ENCODE measurements at places on chromosomes 5 and 9. TPM values are rescaled to one million over a fixed set of nuclear protein-coding genes. Genes with fewer than 3 reads are reported as not detected.

DNA sequence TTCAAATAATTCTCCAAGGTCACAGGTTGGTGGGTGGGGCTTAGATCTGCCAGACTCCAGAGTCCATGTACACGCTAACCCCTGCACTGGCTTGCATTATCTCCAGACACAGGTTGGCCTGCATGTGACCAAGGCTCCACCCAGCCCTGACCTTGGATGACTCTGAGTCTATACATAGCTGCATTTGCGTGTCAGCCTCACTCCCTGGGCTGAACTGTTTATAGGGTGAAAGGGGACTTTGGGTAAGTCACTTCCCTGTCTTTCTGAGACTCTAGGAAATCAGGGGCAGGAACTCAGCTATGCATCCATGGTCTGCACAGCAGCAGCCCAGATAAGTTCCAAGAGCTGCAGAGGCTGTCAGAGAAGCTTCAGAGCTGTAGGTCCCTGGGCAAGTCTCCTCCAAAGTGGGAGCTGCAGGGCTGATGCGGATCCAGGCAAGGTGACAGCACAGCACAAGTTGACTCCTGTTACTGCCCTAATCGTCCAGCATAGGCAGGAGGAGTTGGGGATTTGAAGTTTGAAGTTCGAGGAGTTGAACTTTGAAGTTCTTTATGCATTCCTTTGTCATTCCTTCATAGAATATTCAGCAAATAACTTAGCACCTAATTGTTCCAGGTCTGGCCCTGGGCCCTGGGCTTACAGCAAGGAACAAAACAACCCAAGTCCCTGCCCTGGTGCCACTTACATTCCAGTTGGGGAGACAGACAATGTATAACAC lies 53.4 kb downstream of the SLC22A5 start:
- DNase-seq = no peak

- peak; percentile 14 for DNase-seq
Measured at GRCh38 chr5:91219803-91220371, 163.2 kb downstream of the ARRDC3 start.

- no peak for DNase-seq
Measured at GRCh38 chr9:32331240-32331639, 53.2 kb upstream of the ACO1 start.

DNA sequence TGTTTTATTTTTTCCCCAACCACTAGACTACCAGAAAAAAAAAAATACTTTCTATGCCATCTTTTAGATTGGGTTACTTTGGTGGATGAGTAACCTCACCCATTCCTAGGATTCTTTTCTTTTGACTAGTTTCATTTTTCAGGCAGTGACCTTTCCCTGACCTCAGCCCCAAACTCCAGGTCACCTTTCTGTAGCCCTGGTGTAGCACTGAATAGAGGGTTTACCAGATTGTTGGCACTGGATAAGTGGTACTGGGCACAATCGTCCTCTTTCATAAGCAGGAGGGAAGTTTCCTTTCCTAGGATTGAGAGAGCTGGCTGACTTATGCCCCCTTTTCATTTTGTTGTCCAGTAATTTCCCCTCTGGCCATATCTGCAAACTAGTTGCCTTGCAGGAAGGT lies 169.4 kb upstream of the TMEM161B start:
- DNase-seq = peak; percentile 63

- DNase-seq = no peak
Measured at GRCh38 chr9:106689089-106689488, 173.9 kb upstream of the ZNF462 start.

- DNase-seq = no peak
Measured at GRCh38 chr5:163309914-163310313, 127.5 kb upstream of the CCNG1 start.

DNA sequence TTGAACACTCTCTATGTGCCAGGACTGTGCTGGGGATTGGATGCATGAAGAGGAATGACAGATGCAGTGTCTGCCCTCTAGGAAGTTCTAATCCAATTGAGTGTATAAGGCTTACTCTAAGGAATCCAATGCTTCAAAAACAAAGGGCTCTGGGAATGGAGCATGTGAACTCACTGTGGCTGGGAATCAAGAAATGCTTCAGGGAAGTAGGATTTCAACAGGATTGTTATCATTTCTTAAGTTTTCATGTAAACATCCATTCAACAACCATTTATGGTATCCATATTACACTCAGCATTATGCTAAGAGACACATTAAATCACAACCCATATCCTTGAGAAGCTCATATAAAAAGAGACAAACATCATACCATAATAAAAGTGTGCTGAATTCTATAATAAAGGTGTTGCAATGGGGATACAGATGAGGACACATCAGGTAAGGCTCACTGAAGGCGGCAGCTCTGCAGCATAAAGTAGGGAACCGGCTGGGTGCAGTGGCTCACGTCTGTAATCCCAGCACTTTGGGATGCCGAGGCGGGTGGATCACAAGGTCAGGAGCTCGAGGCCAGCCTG lies 11.3 kb downstream of the SIL1 start:
- DNase-seq = no peak

- peak; percentile 93 for DNase-seq
Measured at GRCh38 chr9:94937214-94937903, 210.9 kb downstream of the AOPEP start.

DNA sequence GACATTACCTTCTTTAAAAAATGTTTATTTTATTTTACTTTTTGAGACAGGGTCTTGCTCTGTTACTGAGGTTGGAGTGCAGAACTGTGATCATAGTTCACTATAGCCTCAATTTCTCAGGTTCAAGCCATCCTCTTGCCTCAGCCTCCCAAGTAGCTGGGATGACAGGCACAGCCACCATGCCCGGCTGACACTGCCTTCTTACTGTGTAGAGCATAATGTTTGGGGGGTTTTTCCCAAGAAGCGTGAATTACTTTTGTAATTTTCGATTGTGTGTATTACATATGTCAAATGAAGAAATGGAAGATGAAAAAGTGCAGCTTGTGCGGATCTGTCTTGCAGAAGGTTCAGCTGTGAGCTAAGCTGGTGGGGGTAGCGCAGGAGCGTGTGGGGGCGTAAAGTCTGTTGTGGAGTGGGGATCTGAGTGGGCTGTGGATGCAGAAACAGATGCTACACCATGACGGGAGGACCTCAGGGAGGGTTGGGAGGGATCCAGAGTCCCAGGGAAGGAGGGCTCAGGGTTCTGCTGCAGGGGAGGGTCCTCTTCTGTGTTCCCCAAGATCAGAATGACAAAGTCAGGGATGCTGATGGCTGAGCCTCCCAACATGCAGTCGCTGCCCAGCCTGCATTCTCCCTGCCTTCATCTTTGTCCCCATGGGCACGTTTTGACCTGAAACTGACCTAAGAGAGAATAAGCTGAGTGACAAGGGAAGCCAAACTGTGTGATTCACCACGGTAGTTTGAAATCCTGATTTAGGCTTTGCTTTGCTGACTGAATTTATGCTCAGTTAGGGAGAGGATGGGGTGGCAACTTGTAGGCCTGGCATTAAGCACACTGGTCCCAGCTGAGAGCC lies 6.8 kb upstream of the ANKRD33B start:
- peak; percentile 35 for DNase-seq

GRCh38 chr5:148910686-148911361 lies 84.4 kb downstream of the ADRB2 start:
- DNase-seq = peak; percentile 98

DNA sequence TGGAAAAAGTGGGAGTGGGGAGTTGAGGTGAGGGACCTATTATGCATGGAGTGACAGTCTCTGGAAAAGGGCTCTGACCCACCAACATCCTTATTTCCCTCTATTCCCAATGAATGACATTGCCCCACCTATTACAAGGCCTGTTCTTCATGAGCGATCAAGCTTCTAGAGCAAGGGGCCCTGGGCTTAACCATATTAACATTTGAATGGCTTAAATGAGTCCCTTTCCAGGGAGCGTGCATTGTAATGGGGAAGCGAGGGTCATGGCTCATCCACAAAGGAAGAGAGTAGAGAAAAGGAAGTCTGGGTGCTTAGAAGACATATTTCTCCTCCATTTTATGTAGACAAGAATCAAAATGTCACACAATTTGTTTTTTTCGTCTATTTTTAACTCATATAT lies 255.5 kb downstream of the CAAP1 start:
- no peak for DNase-seq

- no peak for DNase-seq
Measured at GRCh38 chr9:3035579-3036332, 191.9 kb upstream of the PUM3 start.

DNA sequence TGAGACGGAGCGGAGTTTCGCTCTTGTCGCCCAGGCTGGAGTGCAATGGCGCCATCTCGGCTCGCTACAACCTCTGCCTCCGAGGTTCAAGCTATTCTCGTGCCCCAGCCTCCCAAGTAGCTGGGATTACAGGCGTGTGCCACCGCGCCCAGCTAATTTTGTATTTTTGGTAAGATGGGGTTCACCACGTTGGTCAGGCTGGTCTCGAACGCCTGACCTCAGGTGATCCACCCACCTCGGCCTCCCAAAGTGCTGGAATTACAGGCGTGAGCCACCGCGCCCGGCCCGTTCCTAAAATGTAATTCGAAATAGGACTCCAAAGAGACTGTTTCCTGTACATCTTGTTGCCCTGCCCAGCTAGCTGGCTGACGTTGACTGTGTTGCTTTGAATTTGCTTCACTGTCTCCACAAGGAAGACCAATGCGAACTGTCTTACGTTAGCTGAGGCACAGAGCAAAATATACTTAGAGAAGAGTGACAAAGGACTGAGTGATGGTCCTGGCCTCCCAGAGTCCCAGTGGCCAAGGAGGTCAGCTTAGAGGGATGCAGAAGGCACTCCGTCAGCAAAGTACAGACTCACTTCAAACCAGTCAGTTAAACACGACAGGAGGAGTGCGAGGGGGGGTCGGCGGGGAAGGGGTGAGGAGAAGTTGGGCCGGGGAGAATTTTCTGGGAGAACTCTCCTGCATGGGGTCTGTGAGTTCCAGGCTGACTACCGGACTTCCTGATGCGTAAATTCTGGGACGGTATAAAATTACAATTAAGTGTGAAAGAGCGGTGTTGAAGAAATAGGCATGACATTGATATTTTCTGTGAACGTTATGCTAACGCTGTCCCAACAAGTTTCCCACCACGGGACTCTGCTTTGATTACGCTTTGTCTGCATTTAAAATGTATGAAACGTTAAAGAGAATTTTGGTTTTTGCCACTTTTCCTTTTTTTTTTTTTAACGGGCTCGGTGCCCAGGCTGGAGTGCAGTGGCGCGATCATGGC lies 6.8 kb upstream of the TRIM41 start:
- DNase-seq = peak; percentile 56

- DNase-seq = peak; percentile 98
Measured at GRCh38 chr5:5025774-5026408, 114.2 kb upstream of the ADAMTS16 start.

GRCh38 chr9:15642369-15642962 lies 89.6 kb downstream of the CCDC171 start:
- DNase-seq = peak; percentile 5

DNA sequence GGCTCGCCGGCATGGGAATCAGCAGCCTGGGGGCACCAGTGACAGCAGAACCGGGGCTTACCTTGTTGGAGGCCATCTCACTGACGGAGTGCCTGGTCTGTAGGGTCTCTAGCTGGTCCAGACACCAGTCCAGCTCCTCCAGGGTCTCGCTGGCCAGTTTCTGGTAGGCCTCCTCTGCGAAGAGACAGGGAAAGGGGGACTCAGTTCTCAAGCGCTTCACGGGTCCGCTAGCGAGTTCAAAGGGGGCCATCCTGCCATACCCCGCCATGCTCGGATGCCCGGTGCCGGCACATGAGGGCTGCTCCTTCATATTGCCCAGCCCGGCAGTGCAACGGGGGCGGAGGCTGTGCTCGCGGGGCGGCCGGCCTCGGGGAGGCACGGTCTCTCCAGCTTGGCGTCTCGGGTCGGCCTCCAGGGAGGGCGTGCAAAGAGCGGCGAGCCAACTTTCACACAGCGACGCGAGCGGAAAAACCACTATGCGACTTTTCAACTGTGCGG lies 456.0 kb downstream of the RAB3C start:
- DNase-seq = no peak

DNA sequence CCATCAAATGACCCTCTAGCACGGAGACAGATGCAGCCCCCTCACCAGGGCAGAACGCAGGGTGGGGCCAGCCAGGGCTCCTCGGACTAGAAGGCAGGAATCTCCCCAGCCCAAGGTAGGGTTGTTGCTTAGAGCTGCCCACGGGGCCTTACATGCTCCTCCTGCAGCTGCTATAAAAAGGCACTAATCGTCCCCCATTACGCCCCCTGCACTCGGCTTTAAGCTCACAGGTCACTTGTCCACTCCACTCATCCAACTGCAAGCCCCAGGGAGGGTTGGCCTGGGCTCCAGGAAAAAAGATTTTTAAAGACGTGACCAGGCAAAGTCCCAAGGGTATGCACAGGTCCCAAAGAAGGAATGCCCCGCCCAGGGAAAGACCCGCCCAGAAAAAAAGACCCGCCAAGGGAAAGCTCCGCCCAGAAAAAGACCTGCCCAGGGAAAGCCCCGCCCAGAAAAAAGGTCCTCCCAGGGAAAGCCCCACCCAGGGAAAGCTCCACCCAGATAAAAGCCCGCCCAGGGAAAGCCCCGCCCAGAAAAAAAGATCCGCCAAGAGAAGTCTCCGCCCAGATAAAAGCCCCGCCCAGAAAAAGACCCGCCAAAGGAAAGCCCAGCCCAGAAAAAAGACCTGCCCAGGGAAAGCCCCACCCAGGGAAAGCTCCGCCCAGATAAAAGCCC lies 11.1 kb downstream of the GRIN1 start:
- no peak for DNase-seq

GRCh38 chr5:158313027-158313732 lies 454.2 kb upstream of the CLINT1 start:
- no peak for DNase-seq

DNA sequence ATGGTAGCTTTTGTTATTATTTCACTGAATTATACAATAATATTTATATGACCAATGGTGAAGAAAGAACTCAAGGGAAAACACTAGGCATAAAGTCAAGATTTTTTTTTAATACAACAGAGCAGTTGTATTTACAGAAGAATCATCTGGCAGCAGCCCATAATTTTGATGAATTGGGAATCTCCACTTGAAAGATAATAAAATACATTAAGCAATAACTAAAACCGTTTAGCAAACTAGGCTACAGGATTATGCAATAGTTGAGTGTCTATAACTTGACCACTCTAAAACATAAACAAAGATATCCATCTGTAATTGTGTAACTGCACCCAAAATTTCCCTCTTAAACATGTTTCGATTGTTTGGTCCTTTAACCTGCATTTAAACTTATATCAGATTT lies 80.8 kb downstream of the SNCAIP start:
- no peak for DNase-seq

- no peak for DNase-seq
Measured at GRCh38 chr9:133032171-133032570, 1.4 kb downstream of the GTF3C5 start.

- DNase-seq = peak; percentile 31
Measured at GRCh38 chr9:90991953-90992352, 190.3 kb downstream of the SYK start.

ENC1 gene
- total RNA-seq = 26.2 TPM

BTNL8 gene
- 0.71 TPM for total RNA-seq

CCDC171 gene
- 4.5 TPM for total RNA-seq

CMYA5 gene
- total RNA-seq = 0.16 TPM

ZNF367 gene
- total RNA-seq = 33.7 TPM

PCDHA8 gene
- not detected for total RNA-seq

TRIM36 gene
- 18.9 TPM for total RNA-seq

RNF224 gene
- total RNA-seq = 0.86 TPM

LRRC19 gene
- total RNA-seq = not detected

MARCOL gene
- not detected for total RNA-seq

GLRX gene
- total RNA-seq = 63.6 TPM

GRM6 gene
- total RNA-seq = not detected
